ENCODE measurements at places on chromosomes 2 and 18.

- DNase-seq, result no peak
Measured at GRCh38 chr2:197647961-197648690, 27.3 kb downstream of the RFTN2 start.

GRCh38 chr18:48007955-48008701 lies 77.7 kb upstream of the SMAD2 start:
- peak; percentile 68 for DNase-seq

DNA sequence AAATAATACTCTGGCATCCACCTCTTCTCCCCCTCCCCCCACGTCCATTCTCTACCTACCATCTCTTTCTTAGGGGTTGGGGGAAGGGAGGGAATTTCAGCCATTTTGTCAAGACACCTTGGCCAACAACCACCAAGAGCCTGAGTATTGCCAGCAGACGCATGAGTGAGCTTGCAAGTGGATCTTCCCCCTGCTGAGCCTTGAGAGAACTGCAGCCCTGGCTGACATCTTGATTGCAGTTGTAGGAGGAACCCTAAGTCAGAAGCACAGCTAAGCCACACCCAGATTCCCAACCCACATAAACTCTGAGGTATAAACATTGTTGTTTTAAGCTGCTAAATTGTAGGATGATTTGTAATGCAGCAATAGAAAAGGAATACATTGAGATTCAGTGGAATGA lies 165.6 kb downstream of the TMEFF2 start:
- DNase-seq, result no peak

DNA sequence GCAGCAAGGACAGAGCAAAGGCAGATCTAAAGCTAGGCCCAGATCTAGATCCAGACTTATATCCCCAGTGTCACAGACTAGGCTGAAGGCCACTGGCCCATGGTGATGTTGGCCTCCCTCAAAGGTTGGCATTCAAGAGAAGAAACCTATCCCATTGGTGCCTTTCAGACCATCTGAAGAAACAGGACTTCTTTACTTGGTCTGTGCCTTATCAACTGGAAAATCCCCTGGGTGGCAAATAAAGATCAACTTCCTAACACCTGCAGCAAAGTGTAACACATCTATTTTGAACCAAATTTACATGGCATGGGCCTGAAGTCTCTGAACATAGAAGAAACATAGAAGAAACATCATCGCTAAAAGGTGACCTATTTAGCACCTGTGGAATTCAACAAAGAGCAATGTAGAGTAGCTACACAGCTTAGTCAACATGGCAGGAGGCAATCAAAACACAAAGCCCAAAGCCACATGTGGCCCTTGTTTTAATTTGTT lies 35.8 kb downstream of the METTL4 start:
- no peak for DNase-seq

DNA sequence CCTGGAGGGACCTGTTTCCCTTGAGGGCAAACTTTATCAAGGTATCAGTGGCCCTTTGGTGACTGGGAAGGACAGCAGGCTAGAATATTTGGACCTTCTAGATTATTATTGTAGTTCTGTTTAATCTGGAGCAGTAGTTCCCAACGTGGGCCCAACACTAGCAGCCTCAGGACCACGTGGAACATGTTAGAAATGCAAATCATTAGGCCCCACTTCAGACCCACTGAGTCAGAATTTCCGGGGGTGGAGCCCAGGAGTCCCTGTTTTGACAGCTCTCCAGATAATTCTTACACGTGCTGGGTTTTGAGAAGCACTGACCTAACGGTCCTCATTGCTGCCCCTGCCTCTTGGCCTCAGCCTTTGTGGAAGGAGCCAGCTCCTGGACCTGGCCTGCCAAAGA lies 25.5 kb upstream of the DYNC2LI1 start:
- DNase-seq, result no peak

DNA sequence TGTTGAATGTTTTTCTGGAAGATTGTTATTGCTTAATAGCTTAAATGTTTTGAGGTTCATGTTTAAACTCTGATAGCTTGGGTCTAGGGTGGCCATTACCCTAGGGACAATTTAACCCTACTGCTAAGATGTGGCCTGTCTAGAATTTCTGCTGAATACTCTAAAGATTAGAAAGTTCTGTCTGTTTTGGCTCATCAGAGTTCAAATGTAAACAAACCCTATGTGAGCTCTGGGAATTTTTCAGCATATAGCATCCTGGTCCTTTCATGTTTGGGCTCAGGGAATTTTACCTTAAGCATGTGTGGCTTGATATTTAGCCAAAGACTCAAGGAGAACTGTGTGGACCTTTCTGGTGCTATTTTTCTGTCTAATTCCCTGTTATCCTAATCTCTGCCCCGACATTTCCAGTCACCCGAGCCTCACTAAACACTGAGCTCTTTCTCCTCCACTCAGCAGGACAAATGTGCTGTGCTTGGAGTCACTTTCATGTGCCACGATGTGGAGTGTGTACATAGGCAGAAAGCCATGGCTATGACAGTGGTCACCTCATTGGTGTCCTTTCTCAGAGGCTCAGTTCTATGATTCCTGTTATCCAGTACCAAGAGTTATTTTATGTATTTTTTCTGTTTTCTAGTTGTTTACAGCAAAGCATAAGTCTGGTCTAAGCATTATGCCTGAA lies 492.5 kb upstream of the SPHKAP start:
- DNase-seq, result no peak

GRCh38 chr18:62784338-62784965 lies 69.1 kb downstream of the PHLPP1 start:
- no peak for DNase-seq

- peak; percentile 54 for DNase-seq
Measured at GRCh38 chr2:197073701-197074433, 147.4 kb upstream of the PGAP1 start.

GRCh38 chr18:73777356-73778031 lies 370.1 kb downstream of the FBXO15 start:
- DNase-seq, result no peak

DNA sequence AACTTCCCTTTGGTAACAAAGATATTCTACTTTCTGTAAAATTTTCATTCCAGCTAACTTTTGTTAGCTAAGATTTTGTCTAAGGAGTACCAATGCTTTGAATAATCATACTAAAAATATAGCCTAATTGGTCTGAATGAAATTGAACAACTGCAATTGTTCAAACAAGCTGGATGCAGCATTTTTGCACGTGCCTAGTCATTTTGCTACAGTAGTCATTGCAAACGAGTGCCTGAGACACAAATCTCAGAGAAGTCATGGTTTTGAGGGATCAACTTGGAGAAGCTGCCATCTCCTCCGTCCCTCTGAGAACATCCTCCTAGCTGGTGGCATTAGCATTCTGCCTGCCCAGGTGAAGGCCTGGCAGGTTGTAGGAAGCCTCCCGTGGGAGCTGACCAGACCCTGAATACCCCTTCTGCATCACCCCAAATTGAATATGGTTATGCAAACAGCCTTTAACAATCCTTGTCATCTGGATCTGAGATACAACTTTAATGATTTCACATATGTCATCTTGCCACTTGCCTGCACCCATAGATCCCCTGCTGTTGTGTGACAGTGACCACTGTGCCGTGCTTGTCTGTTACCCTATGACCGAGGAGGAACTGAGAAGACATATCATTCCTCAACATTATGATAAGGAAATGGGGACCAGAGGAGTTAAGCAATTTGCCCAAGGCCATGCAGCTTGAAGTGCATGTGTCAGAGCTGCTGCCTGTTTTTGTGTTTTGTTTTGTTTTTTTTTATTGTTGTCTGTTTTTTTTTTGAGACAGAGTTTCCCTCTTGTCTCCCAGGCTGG lies 29.1 kb upstream of the MGAT4A start:
- DNase-seq, result no peak

- DNase-seq, result no peak
Measured at GRCh38 chr18:70674896-70675295, 386.1 kb downstream of the SOCS6 start.

- DNase-seq, result no peak
Measured at GRCh38 chr2:2748399-2749205, 417.5 kb upstream of the MYT1L start.

GRCh38 chr2:175181104-175181876 lies at the start of gene ATP5MC3:
TSS of gene ATP5MC3 (minus strand) at chr2:175181710. CDS start at chr2:175181393, 317 bp downstream.
- peak; percentile 95 for DNase-seq

DNA sequence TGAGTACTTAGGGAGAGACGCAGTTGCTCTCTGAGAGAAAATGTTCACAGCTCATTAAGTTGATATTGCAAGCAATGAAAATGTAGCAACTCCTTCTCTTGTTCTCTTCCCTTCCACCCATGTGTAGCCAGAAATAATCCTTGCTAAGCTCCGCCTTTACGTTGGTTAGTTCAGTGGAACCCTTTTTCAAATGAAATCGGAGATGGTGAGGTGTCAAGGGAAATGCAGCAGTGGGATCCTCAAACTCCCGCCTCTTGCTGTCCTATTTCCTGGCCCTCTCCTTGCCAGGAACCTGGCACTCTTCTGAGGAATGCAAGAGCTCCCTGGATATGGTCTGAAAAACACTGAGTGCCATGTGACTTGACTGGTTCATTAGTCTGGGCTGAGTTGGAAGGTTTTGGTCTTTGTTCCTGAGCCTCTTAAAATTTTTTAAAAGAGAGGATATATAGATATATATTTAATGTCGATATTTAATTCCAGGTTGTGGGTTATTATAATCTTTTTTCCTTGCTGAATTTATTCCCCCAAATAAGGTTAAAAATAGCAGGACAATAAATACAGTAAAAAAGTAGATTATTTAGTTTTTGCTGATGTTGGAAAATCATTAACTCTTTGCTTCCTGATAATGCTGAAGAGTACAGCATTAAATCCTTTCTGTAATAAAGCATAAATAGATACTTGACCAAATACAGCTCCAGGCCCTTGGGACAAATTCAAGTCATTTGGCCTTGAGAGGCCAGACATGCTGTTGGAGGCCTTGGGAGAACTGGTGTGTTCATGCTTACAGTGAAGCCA lies 116.2 kb downstream of the EML6 start:
- DNase-seq, result no peak

DNA sequence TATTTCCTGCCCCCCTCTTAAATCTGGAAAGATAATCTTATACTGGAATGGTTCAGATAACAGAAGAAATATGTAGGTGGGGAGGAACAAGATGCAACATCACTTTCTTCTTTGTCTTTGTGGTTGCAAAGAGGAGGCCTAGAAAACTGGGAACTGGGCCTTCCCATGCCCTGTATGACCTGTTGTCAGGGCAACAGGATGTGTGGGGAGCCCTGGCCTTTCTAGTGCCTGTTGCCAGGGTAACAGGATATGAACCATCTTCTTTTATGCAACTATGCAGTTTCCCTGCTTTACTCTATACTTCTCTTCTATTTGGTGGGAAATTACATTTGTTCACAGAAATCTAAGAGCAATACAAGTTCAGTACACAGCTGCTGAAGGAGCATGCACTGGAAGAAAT lies 79.8 kb upstream of the PDE1A start:
- DNase-seq, result no peak

GRCh38 chr2:119674711-119675500 lies 4.1 kb upstream of the TMEM177 start:
- DNase-seq, result no peak

DNA sequence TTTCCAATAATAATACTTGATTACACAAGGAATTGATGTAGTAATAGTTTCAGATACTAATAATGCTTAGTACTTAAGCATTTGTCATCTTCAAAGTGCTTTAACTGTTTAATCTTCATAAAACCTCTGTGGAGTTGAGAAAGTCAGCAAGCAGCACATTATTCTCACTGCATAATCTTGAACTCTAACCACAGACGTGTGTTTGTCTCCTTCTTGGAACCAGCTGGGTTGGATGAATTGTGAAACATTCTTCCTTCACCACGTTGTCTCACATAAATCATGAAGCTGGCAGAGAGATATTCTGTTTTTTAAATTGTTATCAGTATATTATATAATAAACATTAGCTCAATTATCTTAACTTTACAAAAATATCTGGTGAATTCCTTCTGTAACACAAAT lies 55.1 kb upstream of the LDAH start:
- DNase-seq, result no peak

- no peak for DNase-seq
Measured at GRCh38 chr2:21261591-21261990, 137.8 kb downstream of the TDRD15 start.

- no peak for DNase-seq
Measured at GRCh38 chr2:182917924-182918323, 51.5 kb upstream of the FRZB start.

GRCh38 chr18:54239601-54240000 lies 15.1 kb upstream of the MBD2 start:
- DNase-seq, result no peak

- DNase-seq, result no peak
Measured at GRCh38 chr2:203722411-203722810, 16.0 kb downstream of the CD28 start.

DNA sequence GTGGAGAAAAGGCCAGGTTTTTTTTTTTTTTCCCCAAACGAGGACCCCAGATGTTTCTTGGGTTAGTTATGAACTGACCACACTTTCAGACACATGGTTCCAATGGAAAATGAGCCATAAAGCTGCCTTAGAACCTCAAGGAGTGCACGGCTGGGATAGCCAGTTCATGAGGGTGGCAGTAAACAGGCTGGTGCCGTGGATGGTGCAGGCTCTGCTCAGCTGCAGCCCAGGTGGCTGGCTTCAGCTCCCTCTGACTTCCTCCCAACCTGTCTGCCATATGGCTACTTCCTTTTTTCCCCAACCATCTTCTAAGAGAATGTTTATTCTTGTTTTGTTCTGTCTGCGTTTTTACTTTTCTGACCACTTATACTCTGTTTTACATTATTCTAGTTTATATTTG lies 109.8 kb upstream of the LMAN1 start:
- no peak for DNase-seq

DNA sequence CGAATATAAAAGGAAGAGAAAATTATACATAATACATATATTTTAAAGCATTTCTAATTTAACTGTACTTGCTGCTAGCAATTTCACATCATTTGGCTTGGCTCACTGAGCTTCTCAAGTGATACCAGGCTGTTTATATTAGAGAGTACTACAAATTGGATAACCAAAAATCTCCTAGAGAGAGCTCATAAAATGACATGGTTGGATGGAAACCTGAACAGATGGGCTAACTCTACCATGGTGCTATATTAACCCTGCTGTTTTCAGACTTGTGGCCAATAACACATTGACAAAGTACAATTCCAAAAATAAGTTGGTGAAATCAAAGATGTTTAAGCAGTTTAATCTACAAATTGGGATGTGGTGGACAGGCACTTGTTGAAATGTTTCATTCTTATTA lies 364.4 kb upstream of the GCFC2 start:
- no peak for DNase-seq

- peak; percentile 25 for DNase-seq
Measured at GRCh38 chr18:73774811-73775509, 372.7 kb downstream of the FBXO15 start.
